Activated T-helper 2 cell treated with anti-CD3 and anti-CD28 coated beads, Interferon-gamma antibody, Interleukin-2, Interleukin-4, amounts not matched to agents 10 μg/mL and 5 μg/mL and 100 μg/mL, durations not matched to agents 14 hours and 24 hours and 36 hours (primary cell): ENCODE measurements at places on chromosomes 3 and 15.

GRCh38 chr3:79985816-79986215 lies 218.0 kb upstream of the ROBO1 start:
- DNase-seq = no peak

DNA sequence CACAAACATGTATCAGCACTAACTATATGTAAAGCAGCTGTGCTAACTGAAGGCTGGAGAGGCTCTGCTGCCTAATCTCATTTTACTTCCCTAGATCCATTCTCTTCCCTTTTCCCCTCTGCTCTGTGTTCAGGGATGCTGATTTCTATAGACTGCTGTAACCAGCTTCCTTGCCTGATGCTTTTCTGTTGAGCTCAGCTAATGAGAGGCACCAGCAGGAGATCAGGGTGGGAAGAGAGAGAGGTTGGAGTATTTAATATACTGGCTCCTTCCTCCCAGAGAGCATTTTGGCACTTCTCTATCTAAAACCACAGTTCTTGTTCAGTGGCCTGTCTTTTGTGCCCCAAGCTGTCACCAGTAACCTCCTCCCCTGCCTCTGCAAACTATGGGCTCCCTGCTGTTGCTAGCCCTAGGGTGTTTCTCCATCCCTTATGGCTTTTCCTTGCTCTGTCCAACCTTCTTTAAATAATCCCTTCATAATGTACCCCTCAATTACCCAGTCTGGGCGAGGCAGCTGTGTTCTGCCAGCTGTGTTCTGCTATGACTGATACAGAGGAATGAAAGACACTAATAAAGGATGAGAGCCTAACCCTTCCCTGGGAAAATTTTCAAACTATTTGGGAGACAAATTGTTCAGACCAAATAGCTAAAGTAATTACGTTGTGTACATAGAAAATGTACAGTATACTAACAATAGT lies 69.5 kb downstream of the CADPS start:
- DNase-seq = no peak

- peak; percentile 11 for DNase-seq
Observed at GRCh38 chr15:79644091-79644490, 212.0 kb downstream of the MINAR1 start.

- DNase-seq = no peak
Observed at GRCh38 chr15:63986751-63987341, 59.4 kb downstream of the DAPK2 start.

GRCh38 chr3:172513488-172513887 lies 9.7 kb downstream of the TNFSF10 start:
- no peak for DNase-seq

DNA sequence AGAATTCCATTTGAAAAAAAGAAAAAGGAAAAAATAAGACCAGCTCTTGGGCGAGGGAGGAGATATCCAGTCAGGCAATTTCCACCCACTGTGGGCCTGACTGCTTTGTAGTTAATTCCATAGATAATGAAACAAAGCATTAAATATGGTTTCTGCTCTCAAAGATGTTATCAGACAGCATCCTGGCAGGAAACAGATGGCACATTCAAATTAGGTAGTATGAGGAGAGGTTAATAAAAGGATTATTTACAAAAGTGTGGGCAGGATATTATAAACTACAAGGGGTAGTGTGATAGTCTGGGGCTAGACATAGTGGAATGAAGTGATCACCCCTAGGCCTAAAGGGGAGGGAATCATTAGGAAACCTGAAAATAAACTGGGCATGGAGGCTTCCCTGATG lies 193.2 kb downstream of the CLSTN2 start:
- DNase-seq = no peak

DNA sequence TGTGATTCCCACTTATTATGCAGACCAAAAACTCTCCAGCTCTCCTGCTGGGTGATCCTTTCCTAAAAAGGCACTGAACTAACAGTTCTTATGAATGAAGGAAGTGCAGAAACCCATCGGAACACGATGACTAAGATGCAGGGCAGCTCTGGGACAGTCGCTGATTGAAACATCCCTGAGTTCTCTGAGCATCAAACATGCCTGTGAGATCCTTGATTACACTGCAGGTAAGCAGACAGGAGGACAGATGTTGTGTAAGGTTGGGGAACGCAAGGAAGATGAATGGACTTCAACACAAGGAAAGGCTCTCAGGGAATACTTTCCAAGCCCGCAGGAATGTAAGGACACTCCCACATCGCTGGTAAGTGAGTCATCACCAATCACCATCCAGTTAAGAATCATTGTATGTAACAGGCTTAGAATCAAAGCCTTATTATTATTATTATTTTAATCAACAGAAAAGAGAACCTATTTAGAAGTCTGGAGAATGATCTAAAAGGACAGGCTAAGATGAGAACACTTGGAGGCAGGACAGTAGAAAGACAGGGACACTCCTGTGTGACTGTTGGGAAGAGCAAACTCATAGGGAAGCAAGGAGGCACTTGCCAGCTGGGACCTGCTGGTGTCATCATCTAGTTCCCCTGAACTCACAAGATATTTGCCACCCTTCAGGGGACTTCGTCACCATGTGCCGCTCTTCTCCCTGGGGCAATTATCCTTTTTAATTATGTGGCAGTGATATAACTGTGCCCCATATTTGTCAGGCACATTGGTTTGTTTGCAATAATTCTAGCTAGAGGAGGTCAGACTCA lies 26.0 kb downstream of the TMEM158 start:
- no peak for DNase-seq

GRCh38 chr3:175208326-175208725 lies 349.2 kb downstream of the NAALADL2 start:
- DNase-seq = no peak

GRCh38 chr15:38253351-38253781 lies 730 bp downstream of the SPRED1 start:
- DNase-seq = no peak

GRCh38 chr3:133575086-133575485 lies 1.6 kb downstream of the CDV3 start:
- no peak for DNase-seq

DNA sequence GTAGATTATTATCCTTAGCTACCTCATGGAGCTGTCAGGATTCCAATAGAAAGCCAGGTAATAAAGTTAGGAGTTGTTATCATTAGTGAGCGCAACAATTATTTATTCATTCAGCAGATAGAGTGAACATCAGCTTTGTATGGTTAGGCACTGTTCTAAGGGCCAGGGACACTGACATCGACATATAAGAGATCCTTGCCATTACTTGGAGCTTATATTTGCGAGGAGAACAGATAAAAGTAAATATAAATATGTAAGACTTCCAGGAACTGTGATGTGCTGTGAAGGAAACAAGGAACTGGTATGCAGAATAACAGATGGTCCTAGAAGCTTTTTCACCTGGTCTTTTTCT lies 473 bp downstream of the LSM3 start:
- no peak for DNase-seq

- DNase-seq = no peak
Observed at GRCh38 chr3:159586571-159587202, 401.9 kb upstream of the IL12A start.

DNA sequence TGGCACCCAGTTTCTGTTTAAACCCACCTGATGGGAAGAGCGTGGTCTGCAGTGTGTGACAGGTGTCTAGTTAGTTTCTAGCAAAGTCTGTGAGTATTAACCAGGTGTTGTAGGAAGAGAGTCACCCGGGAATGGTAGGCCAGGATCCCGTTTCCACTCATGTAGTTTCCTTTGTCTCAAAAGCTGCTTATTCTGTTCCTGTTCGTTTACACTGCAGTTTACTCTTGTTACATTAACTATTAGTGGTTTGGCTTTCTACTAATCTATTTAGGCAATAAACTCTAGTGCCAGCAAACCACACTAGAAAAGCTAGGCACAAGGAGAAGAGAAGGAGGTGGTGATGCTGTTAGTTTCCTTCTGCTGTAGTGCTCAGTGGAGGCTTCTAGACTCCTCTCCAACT lies 32.7 kb downstream of the WDR76 start:
- DNase-seq = no peak

DNA sequence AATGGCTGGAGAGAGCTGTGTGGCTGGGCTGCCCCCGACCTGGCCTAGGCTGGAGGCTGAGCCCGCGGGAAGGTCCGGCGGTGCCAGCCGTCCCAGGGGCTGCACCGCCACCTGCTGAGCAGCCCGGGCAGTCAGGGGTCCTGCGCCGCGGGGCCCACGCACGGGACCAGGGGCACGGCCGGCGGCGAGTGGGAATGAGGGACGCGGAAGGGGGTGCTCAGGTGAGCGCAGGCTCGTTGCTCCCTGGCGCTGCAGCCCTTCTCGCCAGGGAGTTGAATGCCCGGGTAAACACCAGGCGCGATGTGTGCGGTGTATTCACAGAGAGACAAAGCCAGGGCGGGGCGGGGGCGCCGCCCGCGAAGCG lies 666 bp upstream of the SEMA3F start:
- no peak for DNase-seq

DNA sequence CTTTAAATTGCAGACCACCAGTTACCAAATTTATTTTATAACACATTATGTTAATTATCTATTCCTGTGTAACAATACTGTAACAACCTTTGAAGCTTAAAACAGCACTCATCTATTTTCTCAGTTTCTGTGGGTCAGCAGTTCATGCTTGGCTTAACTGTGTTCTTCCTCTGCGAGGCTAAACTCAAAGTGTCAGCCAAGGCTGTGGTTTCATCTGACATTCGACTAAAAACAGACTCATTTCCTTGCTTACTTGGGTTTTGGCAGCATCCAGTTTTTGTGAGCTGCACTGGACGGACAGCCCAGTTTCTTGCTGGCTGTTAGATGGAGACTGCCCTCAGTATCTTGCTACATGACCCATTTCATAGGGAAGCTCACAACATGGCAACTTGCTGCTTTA lies 247.3 kb upstream of the KCNH8 start:
- DNase-seq = no peak

DNA sequence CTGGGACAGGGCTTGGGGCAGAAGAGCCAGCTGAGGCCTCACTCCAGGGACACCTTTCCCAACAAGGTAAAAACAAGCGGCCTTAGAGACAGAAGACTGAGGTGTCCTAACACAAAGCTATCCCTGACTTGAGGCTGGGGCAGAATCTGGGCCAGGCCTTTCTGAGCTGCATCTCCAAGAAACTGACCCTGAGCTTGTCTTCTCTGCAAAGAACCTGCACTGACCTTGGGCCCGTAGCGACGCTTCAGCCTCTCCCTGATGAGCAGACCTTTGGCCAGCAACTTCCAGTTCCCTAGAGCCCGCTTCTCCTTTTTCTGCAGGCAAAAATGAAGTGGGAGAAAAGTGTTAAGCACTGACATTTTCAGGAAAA lies 22.2 kb downstream of the TMEM43 start:
- DNase-seq = no peak

- no peak for DNase-seq
Observed at GRCh38 chr15:70530017-70530499, 233.3 kb downstream of the UACA start.

DNA sequence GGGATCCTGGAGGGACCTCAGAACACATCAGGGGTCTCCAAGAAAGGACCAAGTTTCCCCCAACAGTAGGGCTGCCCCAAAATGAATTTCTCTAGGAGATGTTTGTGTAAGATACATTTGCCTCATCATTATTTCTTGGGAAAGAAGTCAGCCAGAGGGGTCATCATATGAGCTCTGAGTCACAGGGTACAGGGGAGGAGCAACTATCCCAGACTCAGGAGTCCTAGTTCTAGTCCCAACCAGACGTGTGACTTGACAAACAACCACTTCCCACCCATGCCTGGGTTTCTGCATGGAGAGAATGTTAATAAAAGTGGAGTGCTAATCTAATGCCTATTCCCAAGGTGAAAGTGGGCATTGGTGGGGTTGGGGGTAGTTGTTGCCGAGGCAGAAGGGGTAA lies 144.1 kb downstream of the ALDH1A2 start:
- no peak for DNase-seq

GRCh38 chr15:37824717-37825382 lies 109.6 kb upstream of the TMCO5A start:
- no peak for DNase-seq

- no peak for DNase-seq
Observed at GRCh38 chr15:70931821-70932220, 39.2 kb downstream of the LRRC49 start.

DNA sequence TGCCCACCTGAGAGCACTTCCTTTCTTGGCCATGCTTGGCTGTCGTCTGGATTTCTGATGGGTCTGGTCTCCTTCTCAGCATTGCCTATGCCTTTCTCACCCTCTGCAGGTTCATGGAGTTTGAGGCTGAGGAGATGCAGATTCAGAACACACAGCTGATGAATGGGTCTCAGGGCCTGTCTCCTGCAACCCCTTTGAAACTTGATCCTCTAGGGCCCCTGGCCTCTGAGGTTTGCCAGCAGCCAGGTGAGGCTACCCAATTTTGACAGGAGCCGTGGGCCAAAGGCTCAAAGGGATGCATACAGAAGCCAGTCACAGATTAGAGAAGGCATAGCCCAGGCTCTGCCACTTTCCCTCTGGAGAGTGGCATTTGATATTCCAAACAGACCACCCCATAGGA lies 10.5 kb downstream of the NUTM1 start:
- DNase-seq = no peak

DNA sequence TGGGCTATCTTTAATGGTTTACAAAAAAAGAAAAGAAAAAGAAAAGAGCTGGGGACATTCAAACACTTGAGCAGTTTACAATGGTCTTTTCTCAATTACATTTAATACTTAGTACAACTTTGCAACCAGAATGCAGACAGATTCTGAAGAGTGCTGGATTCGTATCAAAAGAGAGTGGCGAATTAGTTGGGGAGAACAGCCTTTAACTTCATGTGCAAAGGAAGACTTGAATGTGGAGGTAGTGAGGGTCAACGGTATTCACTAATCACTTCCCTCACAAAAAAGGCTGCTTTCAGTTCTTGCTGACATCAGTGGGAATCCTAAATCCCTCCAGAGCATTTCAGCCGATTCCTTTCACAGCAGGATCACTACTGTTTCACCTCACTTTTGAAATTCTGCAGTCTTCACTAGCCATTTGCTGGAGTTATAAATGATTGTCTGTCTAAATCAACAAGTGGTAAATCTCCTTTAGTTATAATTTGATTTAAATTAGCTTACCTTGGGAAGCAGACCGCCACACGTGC lies 323.0 kb upstream of the SEMA6D start:
- no peak for DNase-seq

- DNase-seq = no peak
Observed at GRCh38 chr3:194185221-194185620, 49.3 kb downstream of the HES1 start.

- no peak for DNase-seq
Observed at GRCh38 chr3:55662683-55663082, 175.6 kb upstream of the WNT5A start.

- DNase-seq = no peak
Observed at GRCh38 chr15:58444056-58444455, 12.3 kb downstream of the LIPC start.

DNA sequence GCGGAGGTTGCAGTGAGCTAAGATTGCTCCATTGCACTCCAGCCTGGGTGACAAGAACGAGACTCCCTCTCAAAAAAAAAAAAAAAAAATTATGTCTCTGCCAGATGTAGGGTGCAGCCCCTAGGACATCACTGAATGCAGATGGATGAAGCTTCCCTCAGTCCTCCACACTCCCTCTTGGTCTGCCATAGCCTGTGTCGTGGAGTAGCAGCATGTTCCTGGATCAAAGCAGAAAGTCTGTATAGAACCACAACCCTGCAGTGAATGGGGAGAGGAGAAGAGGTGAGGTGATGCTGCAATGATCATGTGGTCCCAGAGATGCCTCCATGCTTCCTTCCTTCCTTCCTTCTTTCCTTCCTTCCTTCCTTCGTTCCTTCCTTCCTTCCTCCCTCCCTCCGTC lies 15.3 kb upstream of the LAMB2 start:
- no peak for DNase-seq

- DNase-seq = no peak
Observed at GRCh38 chr15:81982808-81983207, 63.0 kb downstream of the MEX3B start.
